KBM-7 (cell line): ENCODE measurements at places on chromosomes 7 and 10.
A peak's percentile ranks its signal among the peaks of the same experiment; 100 is the strongest.

- peak; percentile 25 for DNase-seq
These were observed 156.7 kb upstream of the BET1 start for GRCh38 chr7:94160719-94161435.

DNA sequence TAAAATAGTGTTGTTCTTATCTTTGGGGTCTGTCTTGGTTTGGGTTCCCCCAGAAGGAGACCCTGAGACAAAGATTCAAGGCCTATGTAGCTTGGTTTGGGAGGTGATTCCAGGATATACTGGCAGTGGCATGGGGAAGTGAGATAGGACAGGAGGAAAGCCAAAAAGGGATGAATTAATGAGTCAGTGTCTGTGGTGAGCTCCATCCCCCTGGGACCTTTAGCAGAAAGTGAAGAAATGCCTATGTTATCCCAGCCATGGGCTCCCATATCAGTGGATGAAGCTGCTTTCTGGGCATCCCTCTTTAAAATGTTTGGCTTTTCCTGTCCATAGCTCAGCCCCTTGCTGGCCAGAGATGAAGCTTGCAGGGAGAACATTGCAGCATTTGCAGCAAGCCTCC, 217.0 kb upstream of the CTBP2 start:
- no peak for DNase-seq

DNA sequence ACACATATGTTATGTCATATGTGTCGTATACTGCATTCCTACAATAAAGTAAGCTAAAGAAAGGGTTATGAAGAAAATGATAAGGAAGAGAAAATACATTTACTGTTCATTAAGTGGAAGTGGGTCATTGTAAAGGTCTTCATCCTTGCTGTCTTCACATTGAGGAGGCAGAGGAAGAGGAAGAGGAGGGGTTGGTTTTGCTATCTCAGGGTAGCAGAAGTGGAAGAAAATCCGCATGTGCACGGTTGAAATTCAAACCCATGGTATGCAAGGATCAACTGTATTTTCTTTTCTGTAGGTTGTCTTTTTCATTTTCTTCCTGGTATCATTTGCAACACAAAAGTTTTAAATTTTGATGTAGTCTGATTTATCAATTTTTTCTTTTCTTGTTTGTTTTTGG, 6.3 kb downstream of the PLEKHA8 start:
- DNase-seq, result peak; percentile 11

DNA sequence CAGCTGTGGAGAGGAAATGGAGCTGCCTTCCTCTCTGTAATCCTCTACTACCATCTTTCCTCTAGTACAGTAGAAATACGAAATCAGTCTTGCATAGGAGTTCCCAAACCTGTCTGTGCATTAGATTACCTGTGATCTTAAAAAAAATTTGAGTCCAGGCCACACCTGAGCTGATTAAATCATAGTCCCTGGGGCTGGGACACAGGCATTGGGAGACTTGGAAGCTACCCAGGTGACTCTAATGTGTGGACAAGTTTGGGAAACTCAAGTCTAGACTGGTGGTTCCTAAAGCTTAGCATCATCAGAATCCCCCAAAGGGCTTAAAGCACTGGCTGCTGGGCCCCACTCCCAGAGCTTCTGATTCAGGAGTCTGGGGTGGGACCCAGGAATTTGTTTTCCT, 152.7 kb upstream of the GLI3 start:
- DNase-seq, result no peak

DNA sequence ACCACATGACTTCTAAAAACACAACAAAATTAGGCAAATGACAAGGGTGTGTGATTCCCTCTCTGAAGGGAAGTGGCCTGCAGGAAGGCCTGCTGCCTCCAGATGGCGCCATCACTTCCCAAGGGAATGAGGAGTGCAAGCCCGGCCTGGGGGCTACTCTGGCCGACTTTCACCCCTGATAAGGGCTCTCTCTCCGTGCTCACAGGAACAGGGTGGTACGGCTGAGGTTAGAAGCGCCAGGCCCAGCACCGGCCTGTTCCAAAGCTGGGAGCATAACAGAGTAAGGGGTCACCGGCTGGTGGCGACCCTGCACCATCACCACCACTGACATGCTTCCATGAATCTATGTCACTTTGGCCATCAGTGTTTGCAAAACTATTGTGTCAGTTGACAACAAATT, 13.1 kb downstream of the RBP3 start:
- peak; percentile 27 for DNase-seq

DNA sequence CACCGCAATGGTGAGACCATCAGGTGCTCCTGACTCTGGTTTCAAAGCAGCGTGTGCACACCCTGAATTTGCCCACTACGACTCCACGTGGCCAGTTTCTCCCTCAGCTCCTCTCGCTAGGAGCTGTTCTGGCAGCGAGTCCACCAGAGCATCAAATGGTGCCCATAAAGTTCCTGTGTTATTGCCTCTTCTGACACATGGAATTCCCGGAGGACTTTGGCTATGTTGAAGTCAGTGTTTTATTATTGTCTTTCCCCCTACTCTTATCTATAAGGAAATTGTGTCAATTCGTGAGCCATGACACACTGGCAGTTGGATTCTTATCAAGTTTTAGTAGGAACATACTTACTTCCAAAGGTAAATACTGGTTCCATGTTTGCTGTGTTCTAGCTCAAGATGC, 53.9 kb upstream of the NPVF start:
- DNase-seq, result no peak

DNA sequence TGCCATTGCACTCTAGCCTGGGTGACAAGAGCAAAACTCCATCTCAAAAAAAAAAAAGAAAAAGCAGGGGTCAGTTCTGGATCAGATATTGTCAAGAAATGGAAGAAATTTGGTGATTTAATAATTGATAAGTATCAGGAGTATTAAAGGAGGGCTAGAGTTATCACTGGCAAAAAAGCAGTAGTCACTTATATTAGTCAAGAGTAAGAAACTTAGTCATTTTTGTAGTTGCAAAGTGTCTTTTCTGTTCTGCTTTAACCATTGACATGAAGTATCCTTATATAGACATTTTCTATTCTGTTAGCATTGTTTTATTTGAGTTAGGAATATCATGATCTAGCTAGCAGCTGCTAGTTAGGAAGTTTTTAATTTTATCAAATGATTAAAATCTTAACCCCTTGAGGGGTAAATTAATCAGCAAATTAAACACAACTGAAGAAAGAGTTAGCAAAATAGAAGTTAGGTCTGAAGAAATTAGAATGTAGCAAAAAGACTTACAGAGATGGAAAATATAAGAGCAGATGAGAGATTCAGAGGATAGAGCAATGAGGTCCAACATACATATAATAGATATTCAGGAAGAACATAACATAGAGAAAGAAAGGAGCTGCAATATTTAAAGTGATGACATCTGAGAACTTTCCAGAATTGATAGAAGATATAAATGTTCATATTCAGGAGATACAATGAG, 7.3 kb upstream of the CCDC6 start:
- no peak for DNase-seq

DNA sequence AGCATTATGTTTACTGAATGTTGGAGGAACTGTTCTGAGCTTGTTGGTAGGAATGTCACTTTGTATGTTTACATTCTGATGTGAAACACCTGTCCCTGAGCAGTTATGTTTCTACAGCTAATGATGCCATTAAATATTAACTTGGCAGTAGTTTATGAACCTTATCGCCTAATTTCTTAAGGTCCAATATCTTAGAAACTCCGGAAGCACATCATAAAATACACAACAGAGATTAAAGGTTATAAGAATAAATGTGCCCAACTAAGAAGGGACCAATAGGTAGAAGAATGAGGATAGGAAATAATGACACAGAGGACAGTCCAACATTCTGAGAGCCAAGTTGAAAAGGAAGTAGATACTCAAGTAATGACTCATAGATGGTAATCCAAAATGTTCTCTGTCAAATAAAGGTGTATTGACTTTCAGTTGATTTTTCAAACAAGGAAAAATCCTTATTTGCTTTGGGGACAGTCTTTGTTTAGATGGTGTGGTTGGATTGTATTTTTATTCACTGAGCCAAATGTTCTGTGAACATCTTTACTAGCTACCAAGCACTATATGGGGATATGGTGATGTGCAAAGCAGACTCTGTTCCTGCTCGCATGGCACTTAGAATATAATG, 31.9 kb downstream of the LCOR start:
- no peak for DNase-seq

DNA sequence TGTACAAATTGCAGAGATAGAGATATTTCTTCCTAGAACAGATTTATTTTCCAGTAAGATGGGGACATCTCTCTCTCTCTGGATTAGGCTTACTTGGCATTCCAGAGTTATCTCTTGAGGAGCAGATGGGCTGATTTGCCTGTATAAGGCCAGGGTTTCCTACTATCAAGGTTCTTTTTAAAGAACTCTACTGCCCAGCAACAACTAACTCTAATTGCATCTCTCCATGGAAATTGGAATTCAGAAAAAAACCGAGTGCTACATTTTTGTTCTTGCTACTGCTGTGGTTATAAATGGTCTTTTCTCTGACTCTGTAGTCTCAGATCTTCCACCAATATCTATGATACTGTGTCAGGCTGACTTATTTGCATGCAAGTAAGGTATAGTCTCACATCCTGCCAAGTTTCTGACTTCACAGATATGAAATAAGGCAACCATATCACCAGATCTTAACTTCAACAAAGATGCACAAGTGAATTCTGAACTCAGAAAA, 161.1 kb downstream of the CRPPA start:
- no peak for DNase-seq

DNA sequence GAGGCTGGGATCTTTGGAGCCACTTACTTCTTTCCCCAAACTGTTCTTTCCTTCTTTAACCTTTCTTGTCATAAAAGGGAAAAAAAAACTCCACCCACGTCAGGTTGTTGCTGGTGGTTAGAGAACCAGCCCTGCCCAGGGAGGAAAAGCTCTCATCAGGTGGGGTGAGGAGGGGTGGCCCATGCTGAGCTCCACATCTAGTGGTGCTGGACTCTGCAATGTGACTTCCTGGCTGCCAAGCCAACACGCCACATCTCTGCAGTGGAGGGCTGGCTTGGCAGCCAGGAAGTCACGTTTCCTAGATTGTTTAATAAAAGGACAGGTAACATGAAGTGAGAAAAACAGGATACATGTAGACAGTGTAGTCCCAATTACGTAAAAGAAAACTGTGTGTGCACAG, 37.4 kb downstream of the WIPF3 start:
- no peak for DNase-seq

DNA sequence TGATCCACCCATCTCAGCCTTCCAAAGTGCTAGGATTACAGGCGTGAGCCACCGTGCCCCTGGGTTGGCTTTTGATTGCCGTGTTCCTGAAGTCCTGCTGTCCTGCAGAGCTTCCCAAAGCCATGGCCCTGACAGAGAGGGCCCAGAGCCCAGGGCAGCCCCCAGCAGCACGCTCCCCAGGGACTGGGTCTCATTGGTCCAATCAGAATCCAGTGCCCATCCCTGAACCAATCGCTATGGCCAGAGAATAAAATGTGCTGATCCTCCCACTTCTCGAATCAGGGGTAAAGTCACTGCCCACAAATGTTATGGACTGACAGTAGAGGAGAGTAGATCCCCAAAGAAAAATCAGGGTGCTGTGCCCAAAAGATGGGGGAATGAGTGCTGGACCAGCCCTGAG, 5.0 kb upstream of the C10orf105 start:
- no peak for DNase-seq

DNA sequence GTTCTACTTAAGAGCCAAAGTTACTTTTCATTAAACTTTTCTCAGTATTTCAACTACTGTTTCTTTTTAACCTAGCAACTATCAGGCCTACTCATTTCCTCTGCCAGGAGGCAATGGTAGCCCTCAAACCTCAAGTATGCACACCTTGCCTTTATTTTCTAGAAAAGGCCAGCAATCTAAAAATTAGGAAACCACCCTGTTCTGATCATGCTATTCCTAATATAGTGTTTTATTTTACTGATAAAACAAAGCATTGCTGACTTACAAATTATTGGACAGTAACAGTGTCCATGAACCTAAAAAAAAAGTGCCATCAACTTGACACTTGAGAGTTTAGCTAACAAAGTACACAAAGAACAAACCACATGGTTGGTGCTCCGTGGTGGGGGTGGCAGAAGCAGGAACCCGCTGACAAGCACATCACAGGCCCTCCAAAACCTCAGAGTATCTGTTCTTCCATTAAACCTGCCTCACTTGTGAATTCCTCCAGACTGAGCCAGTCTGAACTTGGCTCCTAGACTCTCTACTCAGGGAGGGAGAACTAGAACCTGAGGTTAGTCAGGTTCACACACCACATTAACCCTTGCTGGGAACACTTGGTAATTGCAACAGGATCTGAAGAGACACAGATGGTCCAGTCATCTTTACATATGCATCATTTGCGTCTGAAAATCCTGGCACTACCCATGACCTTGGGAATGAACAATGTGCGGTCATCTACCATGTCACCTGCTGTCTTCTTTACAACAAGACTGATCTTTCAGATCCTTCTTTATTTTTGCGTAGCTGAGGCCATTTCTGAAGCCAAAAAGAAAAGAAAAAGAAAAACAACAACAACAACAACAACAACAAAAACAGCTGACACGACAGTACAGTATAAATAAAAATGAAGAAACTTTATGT, 31.9 kb downstream of the PIP4K2A start:
- DNase-seq, result peak; percentile 60

- DNase-seq, result no peak
These were observed 44.5 kb downstream of the MKI67 start for GRCh38 chr10:128081720-128082119.

GRCh38 chr7:923108-924041, 31.1 kb downstream of the ADAP1 start:
- DNase-seq, result peak; percentile 95

GRCh38 chr10:4635388-4635787, 190.6 kb upstream of the AKR1E2 start:
- DNase-seq, result no peak
